NCI-H446 (cell line): ENCODE measurements at places on chromosomes 2 and 18.

- DNase-seq: no peak
These were observed 680.4 kb downstream of the TDRD15 start for GRCh38 chr2:21804151-21804550.

- no peak for DNase-seq
These were observed 99.4 kb downstream of the ZNF516 start for GRCh38 chr18:76395609-76396008.

DNA sequence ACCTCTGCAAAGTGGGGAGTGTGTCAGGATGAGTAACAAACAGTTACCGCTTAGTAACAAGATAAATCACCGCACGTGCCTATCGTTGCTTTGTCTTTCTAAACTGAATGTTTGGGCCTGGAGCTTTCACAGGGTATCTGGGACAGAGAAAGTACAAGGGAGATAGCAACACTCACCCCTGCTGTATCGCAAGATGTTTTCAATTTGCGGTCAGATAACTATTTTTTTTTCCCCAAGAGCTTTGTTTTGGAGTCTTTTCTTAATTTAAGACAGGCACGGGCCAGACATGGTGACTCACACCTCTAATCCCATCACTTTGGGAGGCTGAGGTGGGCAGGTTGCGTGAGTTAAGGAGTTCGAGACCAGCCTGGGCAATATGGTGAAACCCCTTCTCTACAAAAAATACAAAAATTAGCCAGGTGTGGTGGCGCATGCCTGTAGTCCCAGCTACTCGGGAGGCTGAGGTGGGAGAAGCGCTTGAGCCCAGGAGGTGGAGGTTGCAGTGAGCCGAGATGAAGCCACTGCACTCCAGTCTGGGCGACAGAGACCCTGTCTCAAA lies 146.6 kb downstream of the GBX2 start:
- no peak for DNase-seq

GRCh38 chr2:96267159-96267971 lies 1.3 kb downstream of the CIAO1 start:
- DNase-seq: peak; percentile 39

DNA sequence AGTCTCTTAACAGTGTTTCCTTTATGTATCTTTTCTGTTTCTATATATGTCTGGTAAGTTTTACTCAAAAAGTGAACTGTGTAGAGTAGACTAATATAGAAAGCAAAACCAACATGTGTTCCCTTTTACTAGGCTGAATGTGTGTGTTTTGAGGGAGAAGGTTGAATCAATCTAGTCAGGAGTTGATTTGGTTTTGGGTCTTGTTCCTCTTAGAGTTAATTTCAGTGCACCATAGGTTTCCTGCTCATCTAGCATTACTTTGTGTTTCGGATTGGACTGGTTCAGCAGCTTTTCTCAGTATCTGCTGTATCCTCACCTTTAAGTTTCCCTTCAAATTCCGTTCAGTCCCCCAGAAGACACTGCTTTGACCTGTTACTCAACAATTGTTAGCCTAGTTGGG lies 52.0 kb upstream of the TRIM43 start:
- DNase-seq: no peak

- no peak for DNase-seq
These were observed 966 bp upstream of the RBM43 start for GRCh38 chr2:151262629-151263028.

GRCh38 chr2:152577579-152577978 lies 139.7 kb downstream of the PRPF40A start:
- DNase-seq: no peak

DNA sequence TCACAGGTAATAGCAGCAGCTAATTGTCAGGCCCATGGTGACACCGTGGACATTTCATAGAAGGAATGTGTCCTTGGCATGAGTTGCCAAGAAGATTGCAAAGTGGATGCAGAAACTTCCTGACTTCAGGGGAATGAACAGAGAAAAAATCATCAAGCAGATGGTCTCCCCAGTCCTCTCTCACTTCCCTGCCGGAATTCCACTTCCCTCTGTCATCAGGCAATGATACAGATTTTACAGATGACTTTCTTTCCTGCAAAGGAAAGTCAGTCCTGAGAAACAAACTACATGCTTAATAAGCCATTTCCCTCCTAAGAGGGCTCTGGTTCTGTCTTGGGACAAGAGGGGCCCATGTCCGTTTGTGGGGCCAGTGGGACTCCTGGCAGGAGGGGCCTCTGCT lies 45.7 kb downstream of the KCNF1 start:
- DNase-seq: no peak

DNA sequence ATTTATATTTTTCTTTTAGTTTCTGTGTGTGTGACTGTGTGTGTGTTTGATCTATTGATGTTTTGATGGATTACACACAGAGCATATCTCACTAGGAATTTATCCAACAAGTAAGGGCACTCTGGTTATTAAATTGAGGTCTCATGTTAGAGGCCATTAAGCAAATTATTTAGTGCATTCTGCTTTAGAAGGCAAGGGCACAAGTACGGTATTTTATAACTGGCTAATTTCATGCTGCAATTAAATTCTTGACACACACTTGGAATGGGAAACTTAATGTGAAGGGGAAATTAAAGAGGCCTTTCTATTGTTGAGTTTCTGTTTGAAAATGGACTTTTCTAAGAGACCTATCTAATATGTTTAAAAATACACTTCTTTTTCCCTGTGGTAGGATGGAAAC lies 25.8 kb downstream of the NYAP2 start:
- DNase-seq: no peak

GRCh38 chr2:230658877-230659652 lies 53.6 kb upstream of the CAB39 start:
- no peak for DNase-seq

GRCh38 chr2:113260991-113261390 lies 17.7 kb downstream of the PAX8 start:
- DNase-seq: no peak

DNA sequence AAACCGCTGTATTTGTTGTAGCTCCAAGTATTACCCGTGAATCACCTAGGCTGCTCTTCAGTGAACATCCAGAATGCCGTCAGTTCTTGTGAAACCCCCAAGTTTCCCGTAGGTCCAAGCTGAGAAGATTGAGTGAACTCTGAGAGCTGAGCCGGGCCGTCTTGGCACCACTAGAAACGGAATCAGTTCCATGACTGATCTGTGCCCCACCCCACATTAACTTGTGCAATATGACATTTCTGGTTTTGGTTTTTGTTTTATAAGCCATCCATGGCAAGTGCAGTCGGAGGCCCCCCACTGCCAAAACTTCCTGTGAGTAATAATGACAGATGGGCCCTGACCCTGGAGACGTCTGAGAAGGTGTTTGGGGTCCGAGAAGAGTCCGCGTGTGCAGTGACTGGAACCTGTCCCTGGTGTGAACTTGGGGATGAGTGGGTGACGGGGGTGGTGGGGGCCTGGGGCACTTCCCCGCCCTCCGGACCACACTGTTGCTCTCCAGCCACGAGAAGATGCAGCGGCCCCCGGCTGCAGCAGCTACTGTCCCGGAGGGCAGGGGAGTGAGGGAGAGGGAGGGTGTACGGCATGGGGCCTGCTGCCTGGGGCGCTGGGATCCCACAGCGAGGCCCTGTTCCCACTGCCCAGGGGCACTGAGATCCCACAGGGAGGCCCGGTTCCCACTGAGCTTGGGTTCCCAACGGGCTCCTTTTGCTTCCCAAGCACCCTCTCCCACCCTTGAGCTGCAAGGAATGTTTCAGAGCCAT lies 26.5 kb downstream of the NFATC1 start:
- no peak for DNase-seq

DNA sequence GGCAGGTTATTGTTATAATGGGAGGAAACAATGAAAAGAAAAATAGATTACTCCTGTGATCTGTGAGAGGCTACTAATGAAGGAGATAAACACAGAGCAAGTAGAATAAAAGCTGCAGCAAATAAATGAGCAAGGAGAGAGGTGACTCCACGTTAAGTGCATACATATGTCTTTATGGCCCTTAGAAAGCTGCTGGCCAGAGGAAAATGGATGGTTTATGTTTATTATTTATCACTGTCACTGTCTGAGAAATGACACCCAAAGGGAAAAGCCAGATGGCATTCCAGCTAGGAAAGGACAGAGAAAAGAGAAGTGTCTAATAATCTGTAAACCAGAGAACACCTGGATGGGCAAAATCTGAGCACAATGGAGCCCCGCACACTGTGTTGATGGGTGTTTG lies 122.9 kb upstream of the DDX18 start:
- no peak for DNase-seq

DNA sequence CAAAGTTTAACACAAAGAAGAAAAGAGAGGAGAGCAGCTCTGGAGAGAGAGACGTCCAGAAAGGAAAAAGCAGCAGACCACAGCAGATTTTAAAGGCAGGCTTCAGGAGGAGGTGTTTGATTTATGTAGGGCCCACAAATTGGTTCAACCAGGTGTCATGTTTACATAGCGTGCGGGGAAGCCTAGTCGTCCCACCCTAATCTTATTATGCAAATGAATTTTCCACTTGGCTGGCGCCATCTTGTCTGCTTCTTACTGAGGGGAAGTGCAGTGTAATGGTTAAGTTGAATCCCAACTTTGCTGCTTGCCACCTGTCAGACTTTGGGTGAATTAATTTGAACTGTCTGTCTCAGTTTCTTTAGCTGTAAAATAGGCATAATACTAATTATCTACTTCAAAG lies 282.4 kb upstream of the CYRIA start:
- DNase-seq: no peak

GRCh38 chr2:143251681-143252080 lies 122.5 kb downstream of the ARHGAP15 start:
- no peak for DNase-seq

- DNase-seq: no peak
These were observed 51.4 kb upstream of the YPEL5 start for GRCh38 chr2:30095402-30095801.

DNA sequence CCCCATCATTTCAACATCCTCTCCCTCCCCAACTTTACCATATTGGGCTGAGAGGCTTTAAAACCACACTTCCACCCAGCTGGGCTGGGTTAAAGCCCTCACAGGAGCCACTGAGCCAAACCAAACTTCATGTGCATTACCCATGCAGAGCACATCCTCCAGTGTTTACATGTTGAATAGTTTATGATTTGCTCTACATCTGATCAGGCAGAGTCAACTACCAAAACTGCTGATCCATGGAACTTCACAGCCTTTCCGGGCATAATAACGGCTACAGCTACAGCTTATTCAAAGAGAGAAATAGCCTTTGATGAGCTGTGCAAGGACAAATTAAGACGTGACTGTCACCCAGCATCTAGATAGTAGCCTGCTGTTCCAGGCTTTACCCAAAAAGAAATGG lies 39.0 kb downstream of the MAIP1 start:
- DNase-seq: no peak

GRCh38 chr2:71576541-71576940 lies 123.2 kb downstream of the DYSF start:
- DNase-seq: no peak

GRCh38 chr2:109065391-109065734 lies 63.6 kb upstream of the SH3RF3 start:
- DNase-seq: no peak

DNA sequence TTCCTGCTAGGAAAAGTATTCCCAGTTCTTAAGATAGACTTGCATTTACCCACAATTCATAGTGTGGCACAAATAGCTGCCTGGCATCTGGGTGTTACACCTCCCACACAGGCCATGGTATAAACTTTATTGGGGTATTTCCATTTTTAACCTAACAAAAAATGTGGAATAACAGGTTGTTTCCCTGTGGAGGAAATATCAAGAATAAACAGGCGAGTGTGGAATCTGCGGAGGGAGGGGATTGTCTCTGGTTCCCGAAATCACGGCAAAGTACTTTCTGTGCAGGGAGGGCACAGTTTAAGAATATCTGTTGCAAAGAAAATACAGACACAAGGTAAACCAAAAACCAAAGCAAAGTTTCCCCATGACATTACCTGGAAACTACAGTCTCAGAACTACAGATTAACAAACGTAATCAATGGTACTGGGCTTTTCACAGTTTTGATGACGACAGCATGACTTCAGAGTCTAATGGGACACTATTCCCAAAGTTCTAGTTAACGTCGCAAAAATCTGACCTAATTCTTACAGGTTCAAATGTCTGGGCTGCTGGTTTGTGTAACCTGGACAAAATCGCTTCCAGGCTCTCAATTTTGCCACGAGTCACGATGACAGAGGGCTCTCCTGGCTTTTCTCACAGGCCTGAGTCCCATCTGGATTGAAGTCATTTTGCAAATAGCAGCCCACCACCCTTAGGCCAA lies 1.4 kb downstream of the STARD7 start:
- DNase-seq: no peak

DNA sequence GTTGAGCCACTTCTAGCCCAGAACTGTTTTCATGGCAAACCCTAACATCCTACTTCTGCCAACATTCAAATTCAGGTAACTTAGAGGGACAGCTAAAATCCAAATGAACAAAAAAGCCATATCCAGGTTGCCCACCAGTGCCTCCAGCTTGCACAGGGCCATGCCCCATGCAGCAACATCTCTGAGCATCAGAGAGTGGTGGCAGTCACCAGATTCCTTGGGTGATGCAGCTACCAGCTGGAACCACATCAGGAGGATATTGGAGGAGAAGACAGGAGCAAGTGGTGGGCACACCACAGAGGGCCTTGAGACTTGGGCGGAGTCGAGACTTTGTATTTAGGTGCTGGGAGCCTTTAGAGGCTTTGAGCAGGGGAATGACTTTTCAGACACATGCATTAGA lies 50.5 kb downstream of the SDC1 start:
- no peak for DNase-seq

DNA sequence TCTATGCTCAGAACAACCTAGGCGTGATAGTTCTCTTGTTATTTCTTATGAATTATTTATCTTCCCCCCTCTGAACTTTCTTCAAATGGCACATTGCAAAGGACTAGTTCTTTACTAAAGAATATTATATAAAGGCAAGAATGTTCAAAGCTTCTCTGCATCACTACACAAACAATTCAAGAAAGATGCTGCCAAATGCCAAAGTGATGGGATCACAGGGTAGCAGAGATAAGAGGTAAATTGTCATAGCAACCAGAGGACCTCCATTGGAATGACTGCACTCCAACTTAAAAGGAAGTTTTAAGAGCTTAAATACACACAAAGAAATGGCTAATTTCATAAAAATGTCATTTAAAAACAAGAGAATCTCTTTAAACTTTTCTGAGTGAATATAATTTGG lies 72.8 kb downstream of the AQP4 start:
- no peak for DNase-seq

DNA sequence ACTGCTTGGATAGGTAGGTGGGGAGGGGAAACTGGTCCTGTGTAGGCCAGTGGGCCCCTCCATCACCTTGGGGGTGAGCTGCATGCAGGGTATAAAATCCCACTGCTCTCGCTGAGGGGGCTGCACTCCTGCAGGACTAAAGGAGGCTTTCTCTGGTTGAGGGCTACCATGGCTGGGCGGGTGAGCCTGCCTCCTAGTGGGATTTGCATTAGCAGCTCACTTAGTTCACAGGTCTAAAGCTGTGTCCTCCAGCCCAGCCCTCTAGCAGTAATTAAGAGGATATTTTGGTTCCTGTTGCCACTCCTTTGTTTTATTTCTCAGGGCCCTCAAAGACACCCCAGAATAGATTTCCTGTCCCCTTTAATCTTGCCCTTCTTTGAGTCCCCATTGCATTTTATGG lies 24.6 kb downstream of the TMEM127 start:
- no peak for DNase-seq
